Mesenteric fat pad (tissue), 1 donor: ENCODE measurements at places on chromosomes 13 and 19. TPM values are rescaled to one million over a fixed set of nuclear protein-coding genes. Genes with fewer than 3 reads are reported as not detected.

DNA sequence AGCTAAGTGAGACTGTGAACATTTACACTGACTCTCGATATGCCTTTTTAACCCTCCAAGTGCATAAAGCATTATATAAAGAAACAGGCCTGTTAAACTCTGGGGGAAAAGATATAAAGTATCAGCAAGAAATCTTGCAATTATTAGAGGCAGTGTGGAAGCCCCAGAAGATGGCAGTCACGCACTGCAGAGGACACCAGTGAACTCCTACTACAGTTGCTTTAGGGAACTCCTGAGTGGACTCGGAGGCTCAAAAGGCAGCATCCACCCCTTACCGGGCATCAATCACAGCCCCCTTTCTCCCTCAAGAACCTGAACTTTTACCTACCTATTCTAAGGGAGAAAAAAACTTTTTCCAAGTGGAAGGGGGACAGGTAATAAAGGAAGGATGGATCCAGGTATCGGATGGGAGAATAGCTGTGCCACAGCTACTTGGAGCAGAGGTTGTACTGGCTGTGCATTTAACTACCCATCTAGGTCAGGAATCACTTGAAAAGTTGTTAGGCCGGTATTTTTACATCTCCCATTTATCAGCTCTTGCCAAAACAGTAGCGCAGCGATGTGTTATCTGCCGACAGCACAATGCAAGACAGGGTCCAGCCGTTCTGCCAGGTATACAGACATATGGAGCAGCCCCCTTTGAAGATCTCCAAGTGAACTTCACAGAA lies 80.1 kb downstream of the ZNF486 start:
- DNase-seq, result no peak

DNA sequence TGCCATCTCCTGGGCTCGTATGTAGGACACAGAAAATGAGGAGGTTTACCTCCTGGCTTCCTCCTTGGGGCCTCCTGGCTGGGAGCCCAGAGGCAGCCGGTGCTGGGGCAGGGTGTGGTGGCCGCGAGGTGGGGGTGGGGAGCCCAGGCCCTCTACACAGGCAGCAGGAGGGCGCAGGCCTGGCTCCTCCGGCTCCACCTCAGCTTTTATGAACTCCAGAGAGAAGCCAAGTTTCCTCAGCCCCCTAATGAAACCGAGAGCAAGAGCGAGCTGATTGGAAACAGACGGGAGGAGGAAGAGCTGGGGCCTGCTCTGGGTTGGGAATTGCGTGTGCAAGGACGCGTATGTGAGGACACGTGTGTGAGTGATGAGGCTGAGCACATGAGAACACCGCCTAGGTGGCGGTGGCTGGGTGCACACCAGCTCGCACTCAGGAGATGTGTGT lies 23.1 kb downstream of the LYL1 start:
- no peak for DNase-seq

DNA sequence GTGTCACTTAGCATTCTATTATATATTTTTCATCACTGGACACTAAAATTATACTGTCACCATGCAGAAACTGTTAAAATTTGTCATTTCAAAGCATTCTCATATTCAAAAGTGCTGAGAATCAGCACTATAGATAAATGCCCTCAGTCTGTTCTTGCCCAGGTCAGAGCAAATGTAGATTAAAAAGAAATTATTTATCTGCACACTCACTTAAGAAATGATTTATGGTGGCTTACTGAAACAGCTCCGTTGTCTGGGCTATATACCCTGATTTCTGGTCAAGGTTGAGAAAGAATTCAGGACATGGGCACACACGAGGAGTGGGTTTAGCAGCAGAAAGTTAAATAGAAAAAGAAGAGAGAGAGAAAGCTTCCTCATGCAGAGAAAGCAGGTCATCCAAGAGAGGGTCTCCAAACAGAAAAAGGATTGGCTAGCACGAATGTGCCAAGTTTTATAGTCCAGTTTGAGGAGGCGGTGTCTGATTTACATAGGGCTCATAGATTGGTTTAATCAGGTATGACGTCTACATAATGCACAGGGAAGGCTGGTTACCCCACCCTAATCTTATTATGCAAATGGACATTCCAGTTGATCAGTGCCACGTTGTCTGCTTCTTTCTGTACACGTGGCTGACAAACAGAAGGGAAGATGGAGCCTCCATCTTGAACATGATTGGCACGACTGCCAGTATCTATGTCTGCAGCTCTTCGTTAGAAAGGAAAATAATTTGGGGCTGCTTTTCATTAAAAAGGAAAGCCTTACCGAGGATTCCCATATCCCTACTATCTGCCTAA lies 47.3 kb upstream of the N4BP2L1 start:
- no peak for DNase-seq

GRCh38 chr13:62357887-62358645 lies 942.4 kb upstream of the PCDH20 start:
- no peak for DNase-seq

GRCh38 chr13:48508011-48508410 lies 24.9 kb downstream of the RCBTB2 start:
- DNase-seq, result no peak

DNA sequence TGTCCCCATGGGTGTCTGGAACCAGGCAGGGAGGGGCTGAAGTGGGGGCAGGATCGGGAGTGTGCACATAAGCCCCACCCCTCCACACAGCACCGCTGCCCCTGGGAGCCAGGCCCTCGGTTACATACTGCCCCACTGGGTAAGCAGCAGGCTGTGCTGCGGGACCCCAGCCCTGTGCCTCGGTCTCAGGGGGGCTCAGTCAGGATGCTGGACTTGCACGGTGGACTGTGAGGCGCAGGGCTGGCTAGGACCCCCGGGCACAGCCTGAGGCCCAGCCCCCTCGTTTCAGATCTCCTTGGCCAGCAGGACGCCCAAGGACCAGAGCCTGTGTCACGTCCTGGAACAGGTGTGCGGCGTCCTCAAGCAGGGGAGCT lies 16.3 kb downstream of the MPND start:
- no peak for DNase-seq

DNA sequence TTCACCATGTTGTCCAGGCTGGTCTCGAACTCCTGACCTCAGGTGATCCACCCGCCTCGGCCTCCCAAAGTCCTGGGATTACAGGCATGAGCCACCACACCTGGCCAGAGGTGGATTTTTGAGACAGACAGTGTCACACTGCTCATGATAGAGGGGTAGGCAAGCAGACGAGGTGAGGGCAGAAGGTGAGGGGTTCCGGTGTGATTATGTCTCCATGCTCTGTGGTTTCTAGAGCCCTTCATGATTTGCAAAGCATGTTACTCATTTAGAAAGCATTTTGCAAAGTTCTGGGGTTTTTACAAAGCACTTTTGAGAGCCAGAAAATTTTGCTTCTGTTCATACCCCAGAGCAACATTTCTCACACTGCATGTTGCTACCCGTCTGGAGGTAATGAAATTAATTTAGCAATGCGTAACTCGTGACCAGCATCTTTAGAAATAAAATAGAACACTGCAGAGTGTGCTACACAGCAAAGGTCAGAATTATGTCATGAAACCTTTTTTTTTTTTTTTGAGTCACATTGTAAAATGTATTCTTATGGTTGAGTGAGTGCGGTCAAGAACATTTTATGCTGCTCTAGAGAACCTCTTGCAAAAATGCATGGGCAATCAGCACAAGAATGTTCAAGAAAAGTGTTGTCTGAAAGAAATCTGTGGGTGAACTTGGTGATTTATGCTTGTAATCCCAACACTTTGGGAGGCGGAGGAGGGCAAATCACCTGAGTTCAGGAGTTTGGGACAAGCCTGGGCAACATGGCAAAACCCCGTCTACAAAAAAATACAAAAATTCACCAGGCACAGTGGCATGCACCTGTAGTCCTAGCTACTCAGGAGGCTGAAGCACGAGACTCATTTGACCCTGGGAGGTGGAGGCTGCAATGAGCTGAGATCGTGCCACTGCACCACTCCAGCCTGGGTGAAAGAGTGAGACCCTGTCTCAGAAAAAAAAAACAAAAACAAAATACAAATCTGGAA lies 58.0 kb downstream of the MAP4K1 start:
- DNase-seq, result no peak

DNA sequence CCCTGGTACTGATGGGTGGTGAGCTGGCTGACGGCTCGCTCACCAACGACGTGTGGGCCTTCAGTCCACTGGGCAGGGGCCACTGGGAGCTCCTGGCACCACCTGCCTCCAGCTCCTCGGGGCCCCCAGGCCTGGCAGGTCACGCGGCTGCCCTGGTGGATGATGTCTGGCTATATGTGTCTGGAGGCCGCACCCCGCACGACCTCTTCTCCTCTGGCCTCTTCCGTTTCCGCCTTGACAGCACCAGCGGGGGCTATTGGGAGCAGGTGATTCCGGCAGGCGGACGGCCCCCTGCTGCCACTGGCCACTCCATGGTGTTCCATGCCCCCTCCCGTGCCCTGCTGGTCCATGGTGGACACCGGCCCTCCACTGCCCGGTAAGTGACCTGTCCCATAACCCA lies 10.5 kb downstream of the MEGF8 start:
- DNase-seq, result no peak

DNA sequence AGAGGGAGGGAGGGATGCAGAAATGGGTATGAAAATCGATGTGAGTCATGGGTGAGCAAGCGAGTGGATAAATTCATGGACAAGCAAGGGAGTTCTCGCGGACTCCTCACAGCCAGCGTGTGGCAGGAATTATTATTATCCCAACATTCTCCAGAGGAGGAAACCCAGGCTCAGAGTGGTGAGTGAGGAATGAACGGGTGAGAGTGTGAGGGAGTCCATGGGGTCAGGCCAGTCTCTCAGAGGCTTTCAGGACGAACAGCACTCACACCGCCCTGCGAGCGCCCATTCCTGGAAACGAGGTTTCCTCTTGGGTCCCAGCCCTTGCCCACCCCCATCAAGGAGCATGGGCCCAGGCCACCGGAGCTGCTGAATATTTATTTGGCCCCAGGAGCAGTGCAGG lies 6.3 kb upstream of the DNAAF3 start:
- no peak for DNase-seq

DNA sequence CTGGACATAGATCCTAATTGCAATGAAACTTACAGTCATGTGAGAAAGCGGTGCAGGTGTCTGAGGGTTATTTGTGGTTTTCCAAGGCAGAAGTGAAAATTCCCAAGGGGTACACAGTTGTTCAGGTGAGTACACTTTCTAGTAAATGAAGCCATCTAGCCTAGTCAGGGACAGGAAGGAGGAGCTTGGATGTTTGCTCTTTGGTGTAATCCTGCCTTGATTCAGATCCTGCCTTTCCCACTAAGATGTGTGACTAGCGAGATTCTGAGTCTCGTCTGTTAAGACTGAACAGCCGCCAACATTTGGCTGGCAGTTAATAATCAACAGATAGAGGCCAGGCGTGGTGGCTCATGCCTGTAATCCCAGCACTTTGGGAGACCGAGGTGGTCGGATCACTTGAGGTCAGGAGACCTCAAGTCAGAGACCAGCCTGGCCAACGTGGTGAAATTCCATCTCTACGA lies 2.5 kb downstream of the RPS9 start:
- DNase-seq, result no peak

The PSG7 gene
- total RNA-seq, result not detected

The ERCC5 gene
- total RNA-seq, result 43.8 TPM

The FBN3 gene
- total RNA-seq, result not detected

The LIN7B gene
- total RNA-seq, result 4.2 TPM

The C19orf73 gene
- not detected for total RNA-seq

The MIR17HG gene
- total RNA-seq, result 3.5 TPM

The KLK2 gene
- not detected for total RNA-seq

The PSPN gene
- total RNA-seq, result 0.87 TPM
